ENCODE measurements at places on chromosomes 7 and 10.

DNA sequence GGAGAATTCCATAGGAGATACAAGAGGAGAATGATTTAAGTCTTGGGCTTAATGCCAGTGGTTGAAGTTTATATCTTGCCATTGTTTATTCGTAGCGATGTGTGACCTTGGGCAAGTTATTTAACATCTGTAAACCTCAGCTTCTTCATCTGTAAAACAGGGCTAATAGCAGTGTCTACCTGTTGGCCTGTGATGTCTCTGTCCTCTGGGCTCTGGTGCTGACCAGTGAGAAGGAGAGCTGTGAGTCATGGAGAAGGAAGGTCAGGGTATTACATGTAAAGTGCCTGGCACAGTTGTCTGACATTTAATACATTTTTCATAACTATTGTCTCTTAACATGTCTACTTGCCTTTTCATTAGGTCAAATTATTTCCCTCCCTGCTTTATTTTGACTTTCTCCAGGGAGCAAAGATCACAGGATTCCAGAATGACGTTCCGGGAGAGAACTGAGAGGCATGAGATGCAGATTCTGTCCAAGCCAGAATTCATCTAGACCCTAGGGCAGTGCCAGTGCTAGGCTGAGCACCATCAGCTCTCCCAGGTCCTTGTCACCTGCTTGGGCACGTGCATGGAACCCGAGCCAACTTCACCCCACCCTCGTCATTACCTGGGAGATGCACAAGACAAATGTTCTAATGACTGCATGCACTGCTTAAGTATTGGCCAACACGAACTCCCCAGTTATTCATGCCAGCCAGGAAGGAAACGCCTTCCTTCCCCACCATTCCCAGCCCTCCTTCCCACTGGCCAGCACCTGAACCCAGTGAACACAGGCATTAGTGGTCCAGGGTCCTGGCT lies 187.9 kb downstream of the DPY19L1 start:
- no peak for DNase-seq

DNA sequence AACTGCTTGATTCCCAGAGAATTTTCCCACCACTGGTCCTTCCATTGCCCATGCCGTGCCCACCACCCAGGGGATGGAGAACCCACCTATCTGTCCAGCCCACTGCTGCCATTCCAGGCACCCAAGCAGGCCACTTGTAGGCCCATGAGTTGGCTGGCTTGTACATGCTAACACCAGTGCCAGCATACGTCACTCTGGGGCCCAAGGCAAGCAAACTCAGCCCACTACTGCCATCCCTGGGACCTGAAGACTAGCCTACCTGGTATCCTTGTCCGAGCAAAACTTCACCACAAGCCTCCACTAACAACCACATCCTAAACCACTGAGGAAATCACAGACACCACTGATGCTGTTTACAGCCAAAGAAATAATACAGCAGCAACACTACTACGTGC lies 44.7 kb upstream of the CDK6 start:
- no peak for DNase-seq

DNA sequence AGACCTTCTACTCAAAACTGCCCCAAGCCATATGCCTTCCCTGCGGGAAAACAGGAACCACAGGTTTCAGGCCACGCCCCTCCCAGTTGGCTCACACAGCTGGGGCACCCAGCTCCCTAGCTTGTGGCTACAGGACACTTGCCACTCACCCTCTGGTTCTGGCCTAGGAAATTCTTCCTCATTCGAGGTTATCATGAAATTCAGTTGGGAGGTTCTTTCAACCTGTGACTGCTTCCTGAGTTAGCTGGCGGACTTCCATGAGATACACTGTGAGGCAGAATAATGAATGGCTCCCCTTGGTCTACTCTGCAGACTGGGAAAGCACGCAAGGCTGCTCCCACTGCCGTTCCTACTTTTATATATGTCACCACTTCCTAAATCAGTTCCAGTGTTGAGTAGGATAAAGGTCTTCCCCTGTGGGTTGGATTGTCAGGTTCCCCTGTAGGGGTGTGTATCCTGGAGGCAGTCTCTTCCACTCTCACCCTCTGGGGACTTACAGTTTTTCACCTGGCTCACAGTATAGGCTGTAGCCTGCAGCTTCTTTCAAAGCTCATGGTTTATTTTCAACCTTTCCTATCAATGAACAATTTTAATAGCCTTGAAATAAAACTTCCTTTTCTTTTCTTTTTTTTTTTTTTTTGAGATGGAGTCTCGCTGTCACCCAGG lies 37.0 kb downstream of the GPR22 start:
- no peak for DNase-seq

DNA sequence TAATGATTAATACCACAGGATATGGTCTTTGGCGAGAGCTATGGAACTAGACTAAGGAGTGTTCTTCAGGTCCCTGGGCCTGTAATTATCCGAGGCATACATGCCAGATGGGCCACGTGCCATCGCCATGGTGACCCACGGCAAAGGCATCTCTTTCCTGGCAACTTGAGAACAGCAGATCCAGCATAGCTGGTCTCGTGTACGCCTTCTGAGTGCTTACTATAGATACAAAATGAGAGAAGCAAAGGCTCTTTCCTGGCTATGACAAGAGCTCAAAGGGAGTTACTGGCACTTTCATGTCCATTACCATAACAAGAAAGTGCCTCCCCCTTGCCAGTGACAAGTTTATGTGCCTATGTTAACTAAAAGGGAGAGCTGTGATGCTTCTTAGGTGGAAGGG lies 26.0 kb upstream of the GLI3 start:
- DNase-seq: no peak

GRCh38 chr7:83204715-83205114 lies 42.0 kb upstream of the PCLO start:
- DNase-seq: no peak

DNA sequence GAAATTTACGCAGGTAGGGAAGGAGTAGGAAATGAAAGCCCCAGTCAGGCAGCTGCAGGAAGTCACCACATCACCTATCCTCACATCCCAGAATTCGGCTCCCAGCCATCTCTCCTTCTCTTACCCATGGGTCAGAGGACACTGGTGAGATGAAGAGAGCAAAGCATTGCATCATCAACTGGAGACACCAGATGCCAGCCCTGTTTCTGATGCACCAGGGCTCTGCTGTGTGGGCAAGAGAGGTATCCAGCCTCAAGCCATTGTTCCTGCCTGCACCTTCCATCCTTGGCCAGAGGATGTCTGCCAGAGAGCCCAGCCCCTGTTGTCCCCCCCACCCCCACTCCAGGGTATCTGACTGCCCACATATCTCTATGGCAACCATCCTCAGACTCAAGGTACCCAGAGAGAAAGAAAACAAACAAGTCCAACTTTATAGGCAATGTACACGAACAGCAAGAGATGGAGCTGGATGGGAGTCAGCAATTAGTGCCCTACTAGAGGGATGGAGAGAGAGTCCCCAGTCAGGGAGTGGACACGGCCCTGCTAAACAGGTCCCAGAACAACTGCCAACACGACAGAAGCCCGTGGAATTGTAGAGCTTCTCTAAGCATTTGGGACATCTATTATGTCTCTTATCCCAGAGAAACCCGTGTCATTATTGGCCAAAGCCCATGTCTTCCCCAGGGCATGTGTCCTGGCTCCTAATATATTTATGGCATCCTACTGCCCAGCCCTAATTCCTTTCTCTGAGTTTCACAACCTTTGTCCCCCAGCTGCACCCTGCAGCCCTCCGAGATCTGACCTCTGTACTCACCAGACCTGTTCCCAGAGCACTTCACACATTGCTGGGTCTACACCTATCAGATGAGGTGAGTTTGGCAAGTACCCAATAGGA lies 2.8 kb downstream of the CAMK2G start:
- no peak for DNase-seq

DNA sequence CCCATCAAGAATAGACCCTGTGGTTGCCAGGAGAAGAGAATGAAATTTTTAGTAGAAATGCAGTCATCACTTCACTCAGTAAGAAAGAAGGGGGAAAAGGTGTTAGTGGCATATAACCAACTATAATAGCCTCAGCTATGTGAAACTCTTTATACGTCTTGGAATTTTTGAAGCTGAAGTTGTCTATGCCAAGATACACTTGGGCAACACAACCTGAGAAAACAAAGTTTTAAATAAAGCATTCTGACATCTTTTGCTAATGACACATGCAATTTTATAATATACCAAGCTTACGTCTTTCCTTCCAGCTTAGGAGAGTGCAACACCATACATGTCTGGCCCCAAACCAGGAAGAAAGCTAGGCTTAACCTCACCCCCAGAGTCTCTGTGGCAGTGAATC lies 40.8 kb upstream of the ZNF438 start:
- DNase-seq: no peak

- no peak for DNase-seq
Measured at GRCh38 chr10:33698033-33698432, 363.6 kb upstream of the NRP1 start.

- DNase-seq: no peak
Measured at GRCh38 chr7:51140199-51141164, 176.1 kb downstream of the COBL start.

DNA sequence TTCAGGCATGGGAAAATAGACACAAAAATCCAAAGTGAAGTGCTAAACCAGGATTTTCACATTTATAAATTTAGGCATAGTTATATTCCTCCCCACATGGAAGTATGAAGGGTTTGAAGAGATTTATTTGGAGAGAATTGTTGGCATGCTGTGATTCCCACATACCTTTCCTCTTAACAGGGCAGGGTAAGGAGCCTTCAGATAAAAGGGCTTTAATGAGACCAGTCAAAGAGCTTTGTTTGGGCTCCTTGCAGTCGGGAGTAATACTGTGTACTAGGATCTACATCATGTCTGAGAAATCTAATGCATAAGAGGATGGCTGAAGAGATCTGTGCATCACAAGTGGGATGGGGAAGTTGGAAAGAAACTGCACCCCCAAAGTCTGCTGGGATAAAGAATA lies 140.8 kb upstream of the PTN start:
- DNase-seq: no peak

DNA sequence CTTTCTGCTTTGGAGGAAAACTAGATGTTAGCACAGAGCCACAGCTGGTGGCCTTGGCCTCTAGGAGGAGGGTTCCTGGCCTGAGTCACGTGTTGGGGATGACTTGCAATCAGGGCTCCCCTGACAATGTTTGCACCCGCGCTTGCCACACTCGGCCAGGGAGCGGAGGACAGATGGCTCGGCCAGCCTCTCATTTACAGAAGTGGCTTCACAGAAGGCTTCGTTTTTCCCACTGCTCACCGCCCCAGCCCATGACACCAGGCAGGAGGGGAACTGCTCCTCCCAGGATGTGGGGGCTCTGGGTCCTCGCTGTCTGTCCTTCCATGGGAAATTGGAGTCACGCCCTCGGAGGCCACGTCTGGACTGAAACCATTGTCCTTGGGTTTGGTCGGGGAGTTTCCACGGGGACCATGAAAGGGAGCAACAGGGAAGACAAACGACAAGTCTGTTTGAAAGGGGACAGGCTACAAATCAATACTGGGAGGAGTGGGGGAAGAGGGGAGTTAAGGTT lies 49.6 kb upstream of the UBE3C start:
- DNase-seq: no peak

GRCh38 chr7:155811895-155812761 lies at the start of gene SHH:
Gene SHH, minus strand, starts transcription at chr7:155812463. Its CDS starts 341 bp downstream, at chr7:155812122.
- no peak for DNase-seq

GRCh38 chr10:86434656-86435055 lies 68.1 kb upstream of the GRID1 start:
- DNase-seq: no peak

DNA sequence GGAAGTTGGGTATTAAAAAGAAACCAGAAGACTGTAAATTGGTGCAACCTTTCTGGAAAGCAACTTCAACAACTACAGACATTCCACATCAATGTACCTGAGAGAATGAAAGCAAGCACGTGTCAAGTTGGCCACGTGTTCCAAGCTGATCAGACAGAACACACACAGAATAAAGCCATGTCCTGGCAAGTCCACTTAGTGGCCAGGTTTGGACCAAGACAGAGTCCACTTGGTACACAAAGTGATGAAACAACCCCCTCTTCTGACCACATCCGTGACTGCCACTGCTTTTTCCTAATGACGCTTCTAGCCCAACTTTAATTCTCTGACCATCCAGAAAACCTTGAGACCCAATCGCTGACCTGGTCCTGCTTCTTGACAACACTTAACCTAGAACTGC lies 109.4 kb downstream of the ABLIM1 start:
- no peak for DNase-seq

DNA sequence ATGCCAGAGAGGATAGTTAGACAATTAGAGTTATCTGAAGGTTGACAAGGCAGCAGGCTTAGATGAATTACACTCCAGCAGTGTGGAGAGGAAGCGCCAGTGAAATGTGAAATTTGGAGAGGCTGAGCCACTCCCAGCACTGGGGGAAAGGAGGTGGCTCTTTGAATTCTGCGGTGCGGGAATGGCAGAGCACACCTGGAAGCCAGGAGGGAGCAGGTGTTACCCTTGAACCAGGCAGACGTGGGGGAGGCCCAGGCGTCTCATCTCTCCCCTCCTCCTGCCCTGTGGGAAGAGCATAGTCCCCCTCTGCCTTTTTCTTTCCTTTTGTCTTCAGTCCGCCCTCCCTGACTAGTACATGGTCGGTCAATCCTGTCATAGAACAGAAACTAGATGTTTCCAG lies 203.1 kb downstream of the DPP6 start:
- no peak for DNase-seq

DNA sequence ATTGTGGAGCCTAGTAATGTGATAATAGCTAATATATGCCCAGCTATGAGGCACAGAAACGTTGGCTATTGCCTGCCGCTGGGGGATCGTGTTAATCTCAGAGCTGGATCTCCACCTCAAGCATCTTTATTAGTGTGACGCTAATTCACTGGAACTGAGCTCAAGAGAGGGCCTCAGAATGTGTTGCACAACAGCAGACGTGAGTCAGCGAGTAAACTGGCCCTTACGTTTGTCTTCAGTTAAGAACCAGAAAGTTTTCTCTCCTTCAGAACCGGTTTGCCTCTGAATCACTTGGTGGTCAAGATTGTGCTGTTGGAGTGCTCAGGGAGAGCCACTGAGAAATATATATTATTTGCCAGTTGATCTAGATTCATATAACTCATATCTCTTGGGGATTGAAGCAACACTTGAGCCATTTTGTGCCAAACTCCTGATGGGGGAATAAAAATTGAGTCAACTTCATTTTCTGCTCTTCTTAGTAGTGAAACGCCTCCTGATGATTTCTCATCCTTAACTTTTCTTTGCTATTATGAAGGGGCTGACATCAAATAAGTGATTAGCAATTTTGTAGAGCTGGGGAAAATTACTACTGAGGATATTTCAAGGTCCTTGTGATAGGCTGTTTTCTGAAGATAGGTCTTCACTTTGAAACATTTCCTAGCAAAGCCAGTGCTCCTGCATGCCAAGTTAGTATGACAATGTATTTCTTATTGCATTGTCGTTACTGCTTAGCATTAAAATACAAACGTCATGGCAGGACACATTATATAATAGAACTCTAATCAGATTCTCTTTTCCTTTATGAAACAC lies 22.3 kb downstream of the BZW2 start:
- no peak for DNase-seq

- no peak for DNase-seq
Measured at GRCh38 chr10:87053577-87054181, 33.6 kb downstream of the FAM25A start.

GRCh38 chr10:17805330-17805729 lies 3.8 kb upstream of the MRC1 start:
- no peak for DNase-seq

DNA sequence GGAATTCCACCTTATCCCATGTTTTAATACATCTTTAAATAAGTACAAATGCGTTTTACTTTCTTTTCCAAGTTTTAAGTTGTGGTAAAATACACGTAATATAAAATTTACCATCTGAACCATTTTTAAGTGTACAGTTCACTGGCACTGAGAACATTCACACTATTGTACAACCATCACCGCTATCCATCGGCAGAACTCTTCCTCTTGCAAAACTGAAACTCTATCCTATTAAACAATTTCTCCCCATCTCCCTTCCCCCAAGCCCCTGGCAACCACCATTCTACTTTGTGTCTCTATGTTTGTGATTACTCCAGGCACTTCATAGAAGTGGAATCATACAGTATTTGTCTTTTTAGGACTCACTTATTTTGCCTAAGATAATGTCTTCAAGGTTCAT lies 33.8 kb downstream of the HIP1 start:
- no peak for DNase-seq

Measured in activated effector memory CD4-positive, alpha-beta T cell treated with anti-CD3 and anti-CD28 coated beads, Interleukin-2, amount 50 U/mL, for 16 hours (primary cell).